ENCODE measurements at places on chromosomes 1 and 21.
A peak's percentile ranks its signal among the peaks of the same experiment; 100 is the strongest.

- DNase-seq: no peak
Measured at GRCh38 chr1:109713636-109714035, 1.6 kb downstream of the GSTM5 start.

DNA sequence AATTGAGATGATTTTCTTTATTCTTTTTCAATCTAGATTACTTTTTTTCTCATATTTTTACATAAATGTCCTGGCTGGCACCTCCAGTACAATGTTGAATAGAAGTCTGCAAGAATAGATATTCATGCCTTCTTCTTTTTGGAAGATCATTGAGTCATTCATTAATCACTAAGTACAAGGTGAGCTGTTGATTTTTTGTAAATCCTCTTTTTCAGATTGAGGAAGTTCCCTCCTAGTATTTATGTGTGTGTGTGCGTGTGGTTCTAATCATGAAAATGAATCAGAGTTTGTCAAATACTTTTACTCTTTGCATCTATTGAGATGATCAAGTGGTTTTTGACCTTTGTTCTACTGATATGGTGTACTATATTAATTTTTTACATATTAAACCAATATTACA lies 859.3 kb downstream of the KCNT2 start:
- DNase-seq: no peak

- DNase-seq: no peak
Measured at GRCh38 chr1:34019741-34020552, 145.1 kb downstream of the CSMD2 start.

GRCh38 chr1:68255301-68255700 lies 23.0 kb upstream of the WLS start:
- DNase-seq: no peak

- no peak for DNase-seq
Measured at GRCh38 chr1:165143437-165144065, 213.0 kb downstream of the LMX1A start.

DNA sequence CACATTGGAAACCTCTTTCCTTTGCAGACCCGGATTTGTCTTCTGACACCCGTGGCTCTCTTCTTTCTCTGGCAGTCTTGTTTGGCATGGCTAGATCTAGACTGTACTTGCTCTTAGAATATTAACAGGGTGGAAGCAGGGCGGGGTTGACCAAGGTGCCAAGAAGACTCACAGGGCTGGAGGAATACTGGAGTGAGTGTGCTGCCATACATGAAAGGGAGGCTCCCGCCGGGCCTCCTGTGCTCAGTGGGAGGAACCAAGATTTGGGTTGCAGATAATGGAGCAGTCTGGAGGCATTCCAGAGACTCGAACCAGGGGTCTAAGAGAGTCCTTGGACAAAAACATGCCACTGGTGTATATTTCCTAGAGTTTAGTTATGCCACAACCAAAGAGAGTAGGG lies 27.6 kb upstream of the SNX27 start:
- no peak for DNase-seq

DNA sequence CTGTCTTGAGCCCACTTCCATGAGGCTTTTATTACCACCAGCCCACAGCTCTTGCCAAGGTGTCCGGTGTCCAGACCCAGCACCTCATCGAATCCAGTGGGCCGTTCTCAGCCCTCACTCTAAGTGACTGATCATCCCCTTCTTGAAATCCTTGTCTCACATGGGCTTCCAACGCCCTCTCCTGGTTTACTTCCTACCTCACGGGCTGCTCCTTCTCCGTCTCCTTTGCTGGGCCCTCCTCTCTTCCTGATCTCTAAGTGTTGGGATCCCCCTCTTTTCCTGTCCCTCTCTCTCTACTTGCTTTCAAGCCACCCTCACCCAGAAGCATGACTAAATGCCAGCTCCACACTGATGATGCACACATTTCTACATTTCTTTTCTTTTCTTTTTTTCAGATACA lies 9.0 kb upstream of the RHBG start:
- DNase-seq: no peak

- no peak for DNase-seq
Measured at GRCh38 chr1:201732351-201732750, 96.6 kb upstream of the IPO9 start.

GRCh38 chr1:61318319-61319125 lies 236.2 kb downstream of the NFIA start:
- no peak for DNase-seq

DNA sequence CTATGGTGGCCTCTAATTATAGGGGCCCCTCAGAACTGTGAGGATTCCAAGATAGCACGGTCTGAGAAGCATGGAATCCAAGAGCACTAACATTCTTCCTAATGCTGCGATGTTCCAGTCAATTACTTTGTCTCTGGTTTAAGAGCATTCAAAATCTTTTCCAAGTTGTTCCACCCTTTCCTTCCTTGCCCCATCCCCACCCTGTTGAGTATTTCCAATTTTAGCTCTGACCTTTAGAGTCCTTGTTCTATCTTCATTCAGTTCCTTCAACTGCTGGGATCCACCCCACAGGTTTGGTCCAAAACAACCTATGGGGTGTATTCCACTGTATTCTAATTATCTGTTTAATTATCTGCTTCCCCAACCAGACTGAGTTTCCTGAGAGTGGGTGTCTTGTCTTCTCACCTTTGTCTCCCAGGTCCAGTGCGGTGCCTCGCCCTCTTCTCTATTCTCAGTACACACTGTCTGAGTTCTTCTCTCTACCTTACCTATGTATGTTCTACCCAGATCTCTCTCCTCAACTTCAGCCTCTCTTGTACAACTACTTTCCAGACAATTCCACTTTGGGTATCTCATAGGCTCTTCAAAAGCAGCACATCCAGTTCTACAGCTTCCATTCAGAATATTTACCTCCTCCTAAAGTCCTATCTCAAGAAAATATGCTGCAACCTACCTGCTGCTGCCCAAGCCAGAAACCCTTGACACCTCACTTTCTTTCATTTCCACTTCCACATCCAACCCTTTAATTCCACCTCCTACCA lies 25.0 kb upstream of the BCL9 start:
- no peak for DNase-seq

- DNase-seq: no peak
Measured at GRCh38 chr1:23417570-23417969, 7.0 kb downstream of the TCEA3 start.

DNA sequence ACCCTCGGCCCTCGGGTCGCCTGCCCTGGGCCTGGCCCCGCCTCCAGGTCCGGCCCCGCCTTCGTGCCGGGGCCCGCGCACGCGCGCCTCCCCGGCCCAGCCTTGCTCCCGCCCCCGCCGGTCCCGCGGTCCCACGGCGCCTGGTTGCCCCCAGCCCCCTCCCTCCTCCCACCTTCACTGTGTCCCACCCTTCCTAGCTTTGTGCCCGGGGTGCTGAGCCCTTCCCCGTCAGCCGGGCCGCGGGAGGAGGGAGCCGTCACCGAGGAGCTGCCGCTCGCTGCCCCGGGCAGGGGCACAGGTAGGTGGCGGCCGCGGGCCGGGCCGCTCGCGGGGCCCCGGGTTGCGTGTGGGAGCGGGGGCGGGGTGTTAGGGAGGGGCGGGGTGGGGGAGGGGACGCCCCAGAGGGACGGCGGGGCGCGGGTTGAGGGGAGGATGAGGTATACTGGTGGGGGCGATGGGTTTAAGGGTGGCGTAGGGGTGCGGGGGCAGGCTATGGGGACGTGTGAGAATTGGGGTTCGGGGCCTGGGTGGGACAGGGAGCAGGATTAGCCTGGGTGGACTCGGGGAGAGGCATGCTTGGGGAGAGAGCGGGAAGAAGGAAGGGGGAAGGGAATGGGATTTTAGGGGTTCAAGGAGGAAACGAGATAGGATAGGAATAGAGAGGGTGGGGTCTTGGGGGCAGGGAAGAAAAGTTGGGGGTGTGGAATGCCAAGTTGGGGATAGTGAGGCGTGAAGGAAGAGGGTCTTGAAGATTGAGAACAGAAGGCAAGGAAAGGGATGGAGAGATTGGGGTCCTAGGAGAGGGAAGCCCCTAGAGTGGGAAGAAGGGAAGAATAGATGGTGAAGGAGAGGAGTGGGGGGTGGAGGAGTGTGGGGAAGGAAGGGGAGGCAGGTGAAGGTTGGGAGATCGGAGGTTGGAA lies at the start of gene LRRC42:
Gene LRRC42 (plus strand): TSS at position 99 of the 920 bp plus-strand sequence. CDS start 5,650 bp downstream, outside the sequence.
- DNase-seq: peak; percentile 79

DNA sequence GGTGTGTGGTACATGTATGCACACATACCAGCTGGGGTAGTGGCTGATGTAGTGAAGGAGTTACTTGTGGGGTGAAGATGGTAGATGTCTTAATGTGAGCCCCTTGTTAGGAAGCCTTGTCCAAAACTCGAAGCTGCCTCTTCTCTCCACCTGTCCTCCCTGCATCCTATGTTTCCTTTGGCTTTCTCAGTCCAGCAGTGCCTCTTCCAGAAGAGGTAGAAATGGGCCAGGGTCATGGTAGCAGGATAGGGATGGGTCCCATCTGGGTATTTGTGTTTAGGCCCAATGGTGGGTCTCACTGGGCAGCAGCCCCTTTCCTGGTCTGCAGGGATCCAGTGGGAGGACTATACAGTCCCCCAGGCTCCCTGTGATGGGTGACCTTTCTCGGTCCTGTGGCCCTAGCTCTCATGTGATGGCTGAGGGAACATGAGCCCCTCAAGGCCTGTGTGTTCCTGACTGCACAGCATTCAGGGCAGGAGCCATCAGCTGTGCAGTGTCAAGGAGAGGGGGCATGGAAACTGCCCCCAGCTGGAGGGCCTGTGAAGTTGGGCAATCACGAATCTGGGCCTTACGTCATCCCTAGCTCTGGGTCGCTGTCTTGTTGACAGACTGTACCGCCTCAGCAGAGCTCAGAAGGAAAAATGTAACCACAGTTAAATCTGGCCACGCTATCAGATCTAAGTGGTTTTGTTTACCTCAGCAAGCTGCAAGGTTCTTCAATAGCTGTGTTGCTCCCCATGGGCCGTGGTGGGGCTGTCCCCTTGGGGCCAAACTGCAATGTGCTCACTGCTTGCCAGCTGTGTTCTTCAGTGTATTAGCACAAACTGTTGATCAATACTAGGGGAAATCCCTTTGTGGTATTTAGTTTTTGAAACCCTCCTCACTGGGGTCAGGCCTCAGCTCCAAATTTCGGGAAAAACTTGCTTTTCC lies 82.7 kb downstream of the NOS1AP start:
- DNase-seq: no peak

GRCh38 chr1:54481201-54481884 lies 66.7 kb upstream of the ACOT11 start:
- DNase-seq: no peak

- DNase-seq: peak; percentile 44
Measured at GRCh38 chr1:19800076-19800804, 524 bp upstream of the TMCO4 start.

DNA sequence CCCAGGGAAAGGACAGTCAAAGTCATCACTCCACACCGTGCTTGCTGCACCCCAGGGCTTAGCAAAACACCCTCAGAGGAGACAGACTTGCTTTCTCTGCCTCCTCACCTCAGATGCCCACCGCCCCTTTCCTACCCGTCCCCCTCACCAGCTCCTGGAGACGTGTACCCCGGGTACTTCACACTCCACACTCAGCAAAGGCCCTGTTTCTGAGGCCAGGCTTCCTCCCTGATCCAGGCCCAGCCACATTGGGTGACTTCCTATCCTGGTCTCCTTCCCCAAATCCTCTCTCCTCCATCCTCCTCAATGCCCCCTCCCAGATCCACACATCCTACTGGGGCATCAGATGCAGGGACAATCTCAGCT lies 116.7 kb downstream of the DMRTB1 start:
- DNase-seq: no peak

- DNase-seq: no peak
Measured at GRCh38 chr1:165896277-165896676, 68.9 kb downstream of the UCK2 start.

DNA sequence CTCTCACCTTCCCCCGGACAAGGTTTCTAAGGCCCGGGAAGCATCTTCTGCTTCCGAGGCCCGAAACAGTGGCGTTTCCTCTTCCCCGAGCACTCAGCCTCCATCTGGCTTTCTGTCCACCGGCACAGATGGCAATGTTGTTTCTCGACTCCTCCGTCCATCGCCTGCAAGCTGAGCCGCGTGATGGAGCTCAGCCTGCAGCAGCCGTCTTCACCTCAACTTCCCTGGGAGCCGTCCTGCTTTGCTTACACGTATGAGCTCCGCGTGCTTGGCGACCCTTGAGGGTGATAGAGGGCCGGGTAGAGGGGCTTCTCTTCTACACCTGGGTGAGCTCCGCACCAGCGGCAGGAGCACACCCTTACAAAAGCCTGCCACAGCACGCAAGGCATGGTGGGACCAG lies 80.4 kb downstream of the AJAP1 start:
- no peak for DNase-seq

- DNase-seq: no peak
Measured at GRCh38 chr1:228825840-228826484, 90.7 kb downstream of the RHOU start.

GRCh38 chr1:18069903-18070302 lies 37.7 kb upstream of the IGSF21 start:
- DNase-seq: no peak

- no peak for DNase-seq
Measured at GRCh38 chr1:84415396-84415795, 17.1 kb downstream of the DNASE2B start.

GRCh38 chr1:46798810-46799209 lies at the start of gene CYP4B1:
CYP4B1 (plus strand) TSS chr1:46799046; CDS start chr1:46799082, 36 bp downstream.
- no peak for DNase-seq

DNA sequence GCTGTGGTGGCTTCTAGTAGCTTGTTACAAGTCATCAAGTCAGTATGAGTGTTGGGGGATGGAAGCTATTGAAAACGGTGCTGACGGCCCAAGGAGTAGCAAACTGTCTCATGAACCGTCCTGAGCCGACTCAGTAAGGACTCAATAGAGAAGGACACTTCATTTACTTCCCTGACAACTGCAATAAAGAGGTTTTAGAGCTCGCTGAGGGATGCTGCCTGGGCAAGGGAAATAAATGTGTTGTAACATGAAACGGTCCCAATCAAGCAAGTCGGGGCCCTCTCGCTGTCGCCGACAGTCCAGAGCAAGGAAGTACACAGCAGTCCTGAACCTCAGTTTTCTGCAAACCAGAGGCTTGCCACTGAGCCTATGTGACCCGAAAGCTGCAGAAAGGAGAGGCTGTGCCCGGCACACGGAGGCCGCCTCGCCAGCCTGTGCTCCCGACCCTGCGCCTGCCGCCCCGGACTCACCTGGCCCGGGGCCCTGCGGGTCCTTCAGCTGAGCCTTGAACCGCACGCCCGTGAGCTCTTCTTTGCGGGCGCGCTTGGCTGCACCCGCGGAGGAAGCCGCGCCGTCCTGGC lies 423 bp downstream of the URB1 start:
- DNase-seq: no peak

Measured in 8988T (cell line).